SHP77 (cell line): ENCODE measurements at places on chromosomes 2 and 18.

DNA sequence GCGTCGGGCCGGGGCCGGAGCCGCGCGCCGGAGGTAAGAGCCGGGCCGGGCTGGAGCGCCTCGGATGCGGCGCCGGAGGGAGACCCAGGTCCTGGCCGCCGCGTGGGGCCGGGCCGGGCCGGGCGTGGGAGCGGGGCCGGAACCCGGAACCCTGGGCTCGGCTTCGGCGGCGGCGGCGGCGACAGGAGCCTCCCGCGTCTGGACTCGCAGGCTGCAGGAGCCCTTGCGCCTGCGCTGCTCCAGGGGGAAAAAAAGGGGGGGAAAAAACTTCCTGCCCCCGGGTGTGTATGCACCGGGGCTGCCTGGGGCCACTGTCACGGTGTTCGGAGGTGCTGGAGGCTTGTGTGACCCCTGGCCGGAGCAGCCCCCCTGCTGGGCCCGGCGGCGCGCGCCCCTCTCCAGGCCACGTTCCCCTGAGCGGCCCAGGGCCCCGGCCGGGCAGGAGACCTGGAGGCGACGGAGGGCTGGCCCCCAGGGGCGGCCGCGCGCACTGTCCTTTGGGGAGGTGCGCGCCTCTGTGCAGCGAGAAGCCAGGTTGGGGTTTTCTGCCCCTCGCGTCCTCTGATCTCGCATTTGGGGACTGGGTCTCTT lies 864 bp downstream of the KLHL29 start:
- no peak for DNase-seq

- no peak for DNase-seq
Measured at GRCh38 chr2:70094171-70094977, 7.1 kb downstream of the PCBP1 start.

- peak; percentile 81 for DNase-seq
Measured at GRCh38 chr18:27712066-27712465, 464.9 kb downstream of the CDH2 start.

DNA sequence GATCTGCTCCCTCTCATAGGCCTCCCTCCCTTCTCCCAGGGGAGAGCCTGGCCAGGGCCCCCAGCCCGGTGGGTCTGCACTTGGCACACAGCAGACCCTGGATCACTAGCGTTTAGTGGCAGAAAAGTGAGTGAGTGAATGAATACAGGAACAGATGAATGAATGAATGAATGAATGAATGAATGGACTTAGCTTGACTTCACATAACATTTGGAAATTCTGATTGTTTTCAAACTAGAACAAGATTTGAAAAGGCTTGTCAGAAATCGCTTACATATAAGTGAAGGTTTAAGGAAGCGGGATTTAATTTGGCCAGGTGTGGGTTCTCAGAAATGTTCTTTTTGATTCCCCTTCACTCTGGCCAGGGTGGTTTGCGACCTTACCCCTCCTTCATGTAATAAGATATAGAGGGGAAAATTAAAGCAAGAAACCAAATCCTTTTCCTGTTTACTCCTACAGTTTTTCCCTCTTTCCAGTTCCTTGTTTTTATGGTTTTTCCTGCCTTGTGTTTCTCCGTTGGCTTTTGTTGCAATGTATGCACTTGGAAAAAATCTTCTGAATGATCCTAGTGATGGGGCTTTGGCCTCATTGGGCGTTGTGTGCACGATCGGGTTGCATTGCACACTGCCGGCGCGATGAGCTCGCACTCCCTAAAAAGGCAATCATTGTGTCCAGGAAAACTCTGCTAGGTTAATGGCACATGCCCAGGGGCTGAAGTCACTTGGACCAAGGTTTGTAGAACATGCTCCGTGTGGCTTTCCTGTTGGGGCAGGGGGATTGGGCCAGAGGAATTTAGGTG lies 16.4 kb downstream of the LRRFIP1 start:
- DNase-seq, result no peak

DNA sequence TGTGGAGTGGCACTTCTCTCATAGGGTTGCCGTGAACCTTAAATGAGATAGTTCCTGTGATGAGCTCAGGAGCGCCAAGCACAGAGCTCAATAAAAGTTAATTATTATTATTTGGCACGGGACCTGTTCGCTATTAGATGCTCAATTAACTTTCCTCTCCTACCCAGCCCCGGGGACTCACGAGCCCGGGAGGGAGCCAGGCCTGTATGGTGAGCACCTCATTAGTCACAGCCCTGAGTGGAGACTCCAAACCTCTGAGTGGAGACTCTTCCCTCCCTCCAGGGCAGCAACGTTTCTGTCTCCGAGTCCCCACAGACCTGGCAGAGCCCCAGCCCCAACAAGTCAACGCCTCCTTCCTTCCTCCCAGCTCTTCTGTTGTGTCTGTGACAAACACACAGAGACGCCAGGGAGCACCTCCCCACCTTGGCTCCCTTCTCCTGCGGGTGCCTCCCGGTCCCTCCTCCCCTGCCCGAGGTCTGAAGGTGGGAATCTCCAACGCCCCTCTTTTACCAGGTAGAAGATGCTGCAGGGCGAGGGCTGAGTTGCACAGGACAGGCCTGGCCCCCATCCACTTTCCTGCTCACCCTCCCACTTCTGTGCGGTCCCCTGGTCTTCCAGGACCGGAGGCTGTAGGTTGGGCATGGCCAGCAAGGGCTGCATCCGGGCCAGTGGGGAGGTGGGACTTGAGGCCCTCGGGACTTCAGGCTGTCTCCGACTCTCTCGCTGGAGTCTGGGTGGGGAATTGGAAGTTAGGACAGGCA lies 52.7 kb upstream of the ODC1 start:
- no peak for DNase-seq

DNA sequence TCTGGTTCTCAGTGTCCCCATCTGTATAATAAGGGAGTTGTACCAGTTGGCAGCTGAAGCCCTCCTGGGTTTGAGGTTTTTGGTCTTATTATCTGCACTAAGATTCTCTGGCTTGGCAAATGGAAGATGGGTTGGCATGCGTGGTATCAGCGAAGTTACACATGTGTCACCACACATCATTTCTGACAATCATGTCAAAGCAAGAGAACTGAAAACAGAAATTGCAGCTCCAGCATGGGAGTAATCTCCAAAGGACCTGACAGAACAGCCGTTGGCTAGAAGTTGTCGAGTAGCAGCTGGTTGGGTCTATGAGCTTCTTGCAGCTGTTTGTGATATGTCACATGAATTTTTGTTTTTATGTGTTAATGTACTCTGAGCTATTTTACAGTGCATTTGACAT lies 317.4 kb downstream of the SLC4A3 start:
- DNase-seq, result no peak

DNA sequence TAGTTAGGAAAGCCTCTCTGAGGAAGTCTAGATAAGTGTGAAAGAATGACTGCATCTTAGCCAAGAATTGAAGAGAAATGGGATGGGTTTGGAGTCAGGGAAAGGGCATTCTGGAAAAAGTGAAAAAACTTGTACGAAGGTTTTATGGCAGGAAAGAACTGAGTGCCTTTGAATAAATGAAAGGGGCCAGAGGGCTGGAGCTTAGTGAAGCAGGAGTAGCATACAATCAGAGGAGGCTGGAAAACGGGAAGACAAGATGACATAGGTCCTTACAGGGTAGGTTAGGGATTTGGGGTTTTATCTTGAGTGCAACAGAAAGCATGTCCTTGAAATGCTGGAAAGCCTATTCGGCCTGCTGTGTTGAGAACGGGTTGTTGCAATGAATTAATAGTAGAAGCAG lies 152.6 kb upstream of the RND3 start:
- no peak for DNase-seq

DNA sequence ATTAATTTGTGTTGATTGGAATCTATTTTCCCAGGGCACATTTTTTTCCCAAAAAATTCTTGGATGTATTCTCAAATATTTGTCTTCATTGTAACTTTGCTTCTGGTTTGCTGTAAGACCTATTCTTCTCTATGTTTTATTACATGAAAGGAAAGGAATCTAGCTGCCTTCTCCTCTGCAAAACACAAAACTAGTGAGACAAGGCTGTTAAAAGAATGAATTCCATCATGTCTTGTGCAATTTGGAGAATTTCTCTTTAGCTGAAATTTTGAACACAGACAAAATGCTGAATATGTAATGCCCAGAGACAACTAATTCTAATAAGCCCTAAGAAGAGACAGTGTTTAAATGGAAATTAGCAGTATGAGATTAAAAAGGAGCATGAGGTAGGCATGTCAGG lies 275.9 kb downstream of the CDH20 start:
- DNase-seq, result no peak

GRCh38 chr2:197306024-197306695 lies 4.4 kb downstream of the ANKRD44 start:
- DNase-seq, result no peak

DNA sequence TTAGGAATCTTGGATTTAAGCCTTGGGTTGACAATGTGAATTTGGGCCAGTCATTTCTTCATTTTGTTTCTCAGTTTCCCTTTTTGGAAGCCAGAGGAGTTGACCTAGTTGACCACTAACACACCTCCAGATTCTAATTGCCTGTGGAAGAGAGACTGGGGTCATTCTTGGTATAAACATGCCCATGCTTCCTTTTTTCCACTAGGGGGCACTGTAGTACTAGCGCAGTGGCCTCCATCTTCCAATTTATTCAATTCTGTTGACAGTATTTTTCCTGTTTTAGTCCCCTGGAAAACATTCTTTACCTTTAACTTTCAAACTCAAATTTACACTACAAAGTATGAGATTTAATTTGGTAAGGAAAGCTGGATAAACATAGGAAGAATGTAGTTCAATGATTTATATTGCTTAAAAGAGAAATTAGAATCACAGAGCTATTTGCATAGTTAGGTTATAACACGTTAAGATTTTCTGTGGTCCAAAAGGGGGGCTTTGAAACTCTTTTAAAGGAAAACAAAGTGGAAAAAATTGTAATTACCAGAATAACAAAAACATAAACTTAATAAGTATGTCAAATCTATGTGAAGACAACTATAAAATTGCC lies 57.5 kb upstream of the AGPS start:
- peak; percentile 15 for DNase-seq
